ENCODE measurements at places on chromosomes 3 and 15.

DNA sequence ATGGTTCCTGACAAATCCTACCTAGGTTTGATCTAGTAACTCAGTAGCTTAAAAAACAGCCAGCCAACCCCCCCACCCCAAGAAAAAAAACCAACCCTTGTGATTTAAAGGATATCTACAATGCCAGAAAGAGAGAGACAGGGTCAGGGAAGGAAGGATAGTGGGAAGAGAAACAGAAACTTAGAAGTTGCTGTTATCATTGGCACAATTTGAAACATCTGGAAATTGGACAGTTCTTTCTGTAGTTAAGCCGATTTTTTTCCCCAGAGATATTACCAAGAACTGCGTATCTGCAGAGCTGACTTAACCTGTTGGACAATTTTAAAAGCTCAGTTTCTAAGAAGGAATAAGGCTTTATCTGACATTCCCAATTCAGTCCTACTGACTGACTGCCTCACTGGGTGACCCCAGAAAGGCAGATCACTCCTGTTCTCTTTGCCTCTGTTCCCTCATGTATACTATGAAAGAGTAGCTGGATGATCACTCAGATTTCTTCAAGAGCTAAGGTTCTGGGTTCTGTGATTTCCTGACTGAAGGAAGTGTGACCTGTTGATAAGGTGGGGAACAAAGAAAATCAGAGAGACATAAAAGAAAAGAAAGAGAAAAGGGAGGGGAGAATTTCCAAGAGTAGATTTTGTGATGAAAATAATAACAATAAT is 128.3 kb downstream of the MAP2K5 start:
- no peak for DNase-seq

DNA sequence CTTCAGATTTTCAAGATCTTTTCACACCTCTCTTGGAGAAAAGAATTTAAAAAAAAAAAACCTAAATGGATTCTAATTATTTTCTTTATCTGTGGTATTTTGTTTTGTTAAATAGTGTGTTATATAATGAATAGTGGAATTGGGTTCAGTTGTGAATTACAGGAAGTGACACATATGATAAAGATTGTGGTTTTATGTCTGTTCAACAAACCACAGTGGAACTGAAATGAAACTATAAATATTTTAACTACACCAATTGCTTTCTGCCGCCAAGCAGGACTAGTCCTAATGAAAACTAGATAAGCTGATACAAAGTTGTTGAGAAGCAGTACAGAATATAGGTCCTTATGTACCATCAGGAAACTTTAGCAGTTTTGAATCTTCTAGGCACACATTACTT is 121.6 kb downstream of the UBE2E2 start:
- DNase-seq = no peak

DNA sequence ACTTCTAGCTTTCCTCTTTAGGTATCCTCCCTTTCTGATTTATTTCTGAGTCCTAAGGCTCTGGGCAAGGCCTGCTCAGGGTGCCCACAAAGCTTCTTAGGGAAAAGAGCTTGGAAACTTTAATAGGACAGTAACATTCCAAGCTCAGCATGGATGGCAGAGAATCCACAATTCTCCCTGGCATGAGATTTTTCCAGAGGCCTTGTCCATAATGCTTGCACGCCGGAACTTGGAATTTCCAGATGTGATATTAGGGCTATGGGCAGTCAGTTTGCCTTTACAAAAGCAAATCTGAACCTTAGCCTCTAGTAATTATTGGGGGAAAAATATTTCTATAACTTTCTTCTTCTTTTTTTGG is 139.0 kb upstream of the RBMS3 start:
- no peak for DNase-seq

DNA sequence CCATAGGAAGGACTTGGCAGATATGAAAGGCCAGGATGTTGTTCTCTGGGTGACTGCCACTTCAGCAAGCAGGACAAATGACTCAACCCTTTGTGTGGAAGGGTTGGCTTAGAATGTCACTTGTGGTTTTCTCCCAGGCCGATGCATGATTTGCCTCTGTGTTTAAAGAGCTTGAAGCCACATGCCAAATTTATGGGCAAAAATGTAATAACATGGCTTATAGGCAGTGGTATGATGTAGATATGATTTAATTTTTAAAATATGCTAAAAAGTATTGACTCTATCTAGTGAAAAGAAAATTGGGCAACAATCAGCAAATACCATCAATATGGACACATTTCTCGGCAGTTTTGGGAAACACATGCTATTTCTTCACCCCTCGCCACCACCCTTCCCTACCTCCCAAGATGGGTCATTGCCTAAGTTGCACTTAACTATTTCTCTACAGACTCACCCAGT is 114.6 kb downstream of the CYP19A1 start:
- DNase-seq = no peak

DNA sequence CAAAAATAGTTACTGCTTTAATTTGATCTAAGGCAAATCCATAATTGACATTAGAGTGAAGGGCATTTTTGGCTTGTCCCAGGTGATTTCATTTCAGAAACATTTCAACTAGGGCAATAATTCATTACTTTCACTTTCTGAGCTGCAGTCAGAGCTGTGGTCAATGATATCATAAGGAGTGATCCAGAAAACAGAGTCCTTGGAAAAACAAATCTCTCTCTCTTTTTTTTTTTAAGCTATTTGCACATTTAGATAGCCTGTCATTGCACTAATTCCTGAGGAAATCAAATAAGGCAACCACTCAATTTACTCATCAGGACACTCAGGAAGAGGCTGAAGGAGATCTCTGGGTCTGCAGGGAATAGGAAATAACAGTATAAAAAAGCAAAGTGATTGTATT is 269.5 kb upstream of the LRRC3B start:
- DNase-seq = no peak

DNA sequence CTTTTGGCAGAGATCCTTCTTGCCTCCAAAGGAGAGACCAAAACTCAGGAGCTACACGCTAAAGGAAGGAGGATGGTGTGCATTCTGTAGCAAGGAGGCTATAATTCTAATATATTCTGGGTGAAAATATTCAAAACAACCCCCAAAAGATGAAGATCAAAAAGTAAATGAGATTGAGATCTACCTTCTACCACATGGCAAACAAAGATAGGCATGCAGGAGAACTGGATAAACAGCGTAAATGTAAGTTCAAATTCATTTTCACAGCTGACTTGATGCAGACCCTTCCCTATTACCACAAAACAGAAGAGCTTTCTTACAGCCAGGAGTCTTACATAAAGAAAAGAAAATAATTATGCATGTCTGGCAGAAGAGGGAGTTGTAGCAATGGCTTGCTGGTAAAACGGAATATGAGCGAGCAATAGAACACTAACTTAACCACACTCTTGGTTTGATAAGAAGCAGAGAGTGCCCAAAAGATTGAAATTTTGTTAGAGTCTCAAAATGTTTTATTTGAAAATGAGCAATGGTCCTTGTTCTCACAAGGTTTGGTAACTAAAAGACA is 272.7 kb downstream of the MECOM start:
- DNase-seq = no peak
